ENCODE measurements at places on chromosomes 1 and 21.

GRCh38 chr1:161486806-161487741 lies 18.2 kb upstream of the FCGR2A start:
- DNase-seq: peak; percentile 60

DNA sequence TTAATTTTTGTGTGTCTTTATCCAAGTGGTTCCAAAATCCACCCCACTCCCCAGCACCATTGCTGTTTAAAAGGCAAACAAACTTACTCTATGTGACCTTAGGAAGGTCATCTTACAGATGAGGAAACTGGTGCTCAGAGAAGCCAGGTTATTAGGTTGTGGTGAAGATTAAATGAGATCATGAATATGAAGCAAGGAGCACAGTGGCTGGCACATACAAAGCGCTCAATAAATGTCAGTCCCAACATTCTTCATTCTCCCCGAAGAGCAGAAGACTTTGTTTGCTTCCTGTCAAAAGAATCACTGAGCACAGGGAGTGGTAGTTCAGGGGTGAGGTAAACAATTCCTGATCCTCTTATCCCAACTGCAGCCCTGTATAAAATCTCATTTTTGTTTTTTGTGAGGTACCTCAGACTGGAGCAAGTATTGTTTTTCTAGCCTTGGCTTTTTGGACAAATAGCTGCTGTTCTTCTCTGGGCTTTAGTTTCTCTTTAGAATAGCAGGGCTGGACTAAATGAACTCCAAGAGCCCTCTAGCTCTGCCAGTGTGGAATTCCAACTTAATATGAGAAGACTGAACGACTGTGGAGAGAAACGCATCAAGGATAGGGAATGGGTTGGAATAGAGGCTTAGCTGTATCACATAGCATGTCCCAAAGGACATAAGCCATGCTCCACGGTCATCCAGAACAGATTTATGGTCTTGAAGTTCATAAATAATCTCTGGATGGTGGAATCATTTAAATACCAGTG lies 455.3 kb upstream of the USP24 start:
- DNase-seq: no peak

- peak; percentile 79 for DNase-seq
Observed at GRCh38 chr1:89670163-89670562, 37.2 kb downstream of the LRRC8C start.

- no peak for DNase-seq
Observed at GRCh38 chr1:38700077-38700470, 159.5 kb downstream of the RRAGC start.

- DNase-seq: no peak
Observed at GRCh38 chr1:169003864-169004516, 102.5 kb upstream of the ATP1B1 start.

GRCh38 chr1:33316601-33317000 lies 4.3 kb downstream of the A3GALT2 start:
- DNase-seq: no peak

DNA sequence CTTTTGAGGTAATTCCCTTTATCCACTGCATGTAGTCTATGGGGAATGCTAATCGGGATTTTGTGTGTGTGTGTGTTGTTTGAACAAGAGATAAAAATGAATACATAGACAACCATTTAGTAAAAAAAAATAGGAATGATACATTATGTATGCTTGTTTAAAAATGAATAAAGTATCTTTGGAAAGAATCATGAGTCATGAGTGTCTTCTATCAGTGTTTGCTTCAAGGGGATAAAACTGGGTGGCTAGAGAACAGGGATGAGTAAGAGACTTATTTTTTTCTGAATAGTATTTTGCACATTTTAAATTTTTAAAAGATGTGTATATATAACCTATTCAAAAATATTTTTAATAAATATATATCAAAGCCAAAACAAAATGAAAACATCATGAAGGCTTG lies 839.4 kb upstream of the ADGRL4 start:
- no peak for DNase-seq
